ENCODE measurements at places on chromosomes 5 and 9.

DNA sequence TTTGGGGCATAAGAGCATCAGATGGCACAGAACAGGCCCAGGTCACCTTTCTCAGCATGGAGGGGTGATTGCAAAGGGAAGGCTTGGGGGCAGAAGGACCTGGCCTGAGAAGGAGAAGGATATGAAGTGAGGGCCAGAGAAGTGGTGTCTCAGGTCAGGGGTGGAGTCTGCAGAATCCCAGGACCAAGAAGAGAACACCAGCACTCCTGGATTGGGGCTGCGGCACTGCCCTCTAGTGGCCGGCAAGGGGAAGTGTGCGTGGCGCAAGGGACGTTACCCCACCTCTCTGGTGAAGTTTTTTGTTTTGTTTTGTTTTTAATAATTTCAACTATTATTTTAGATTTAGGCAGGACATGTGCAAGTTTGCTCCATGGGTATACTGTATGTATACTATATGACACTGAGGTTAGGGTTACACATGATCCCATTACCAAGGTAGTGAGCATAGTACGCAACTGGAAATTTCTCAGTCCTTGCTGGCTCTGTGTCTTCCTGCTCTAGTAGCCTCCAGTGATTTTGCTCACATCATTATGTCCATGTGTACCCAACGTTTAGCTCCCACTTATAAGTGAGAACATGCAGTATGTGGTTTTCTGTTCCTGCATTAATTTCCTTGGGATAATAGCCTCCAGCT is 1548.6 kb downstream of the EFNA5 start:
- DNase-seq = no peak

DNA sequence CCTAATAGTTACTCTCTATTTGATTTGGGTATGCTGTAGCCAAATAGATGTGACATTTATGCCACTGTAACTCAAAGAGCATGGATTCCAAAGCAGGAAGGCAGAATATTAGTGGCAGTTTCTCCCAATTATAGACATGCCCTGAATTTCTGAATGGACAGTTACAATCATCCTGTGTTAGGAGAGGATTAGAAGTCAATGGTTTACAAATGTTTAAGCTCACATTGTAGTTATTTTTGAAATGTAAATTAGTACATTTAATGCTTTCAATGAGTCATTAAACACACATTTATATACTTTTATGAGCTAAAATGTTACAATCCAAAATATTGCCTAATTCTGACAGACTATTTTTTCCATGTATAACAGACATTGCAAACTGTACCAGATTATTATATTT is 62.3 kb upstream of the CDH18 start:
- DNase-seq = no peak

DNA sequence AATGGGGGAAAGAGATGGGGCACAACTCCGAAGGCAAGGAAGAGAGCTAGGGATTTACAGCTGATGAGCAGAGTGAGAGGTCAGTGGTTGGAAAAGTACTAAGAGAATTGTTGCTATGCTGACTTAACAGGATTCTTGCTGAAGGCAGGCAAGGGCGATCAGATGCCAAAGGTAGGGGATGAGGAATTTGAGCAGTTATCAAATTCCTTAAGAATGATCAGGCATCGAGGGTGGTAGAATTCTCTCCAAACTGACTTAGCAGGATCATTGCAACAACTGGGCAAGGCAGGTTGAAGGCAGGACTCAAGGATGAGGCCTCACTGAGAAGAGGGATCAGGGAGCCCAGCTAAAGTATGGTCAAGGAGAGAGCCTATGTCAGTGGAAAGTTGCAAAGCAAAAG is 171.0 kb downstream of the HSD17B3 start:
- DNase-seq = no peak

- no peak for DNase-seq
These were observed 301.0 kb downstream of the GADD45G start for GRCh38 chr9:89905606-89906338.

DNA sequence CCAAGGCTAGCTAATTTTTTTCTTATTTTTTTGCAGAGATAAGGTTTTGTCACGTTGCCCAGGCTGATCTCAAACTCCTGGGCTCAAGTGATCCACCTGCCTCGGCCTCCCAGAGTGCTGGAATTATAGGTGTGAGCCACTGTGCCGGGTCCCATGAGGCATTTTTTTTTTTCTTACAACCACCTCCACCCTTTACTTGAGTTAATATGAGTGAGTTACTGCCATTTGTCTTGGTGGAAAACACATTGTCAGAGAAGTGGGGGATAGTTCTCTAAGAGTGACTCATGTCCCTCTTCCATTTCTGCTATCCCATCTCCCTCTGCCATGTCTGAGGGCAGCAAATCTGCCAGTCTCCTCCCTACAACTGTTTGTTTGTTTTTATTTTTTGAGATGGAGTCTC is 163.4 kb upstream of the CLINT1 start:
- no peak for DNase-seq

- DNase-seq = no peak
These were observed 1.2 kb downstream of the CDC14B start for GRCh38 chr9:96618209-96619123.

DNA sequence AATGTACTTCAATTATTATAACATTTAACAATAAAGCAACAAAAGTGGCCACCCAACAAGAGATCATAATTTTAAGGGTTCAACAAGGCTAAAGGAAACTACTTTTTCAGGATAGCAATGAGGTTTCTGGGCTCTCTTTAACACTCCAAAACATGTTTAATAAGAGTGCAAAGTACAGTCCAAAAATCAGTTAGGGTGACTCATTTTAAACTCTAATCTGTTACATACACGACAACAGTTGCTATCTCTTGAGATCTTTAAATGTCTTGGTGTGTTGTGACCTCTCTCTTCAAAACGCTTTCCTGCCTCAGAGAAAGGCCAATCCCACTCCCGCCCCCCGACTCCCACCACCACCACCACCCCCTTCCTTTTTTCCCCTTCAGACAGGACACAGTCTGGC is 11.5 kb downstream of the NFIB start:
- DNase-seq = no peak

GRCh38 chr5:8176101-8176693 is 307.2 kb downstream of the MTRR start:
- DNase-seq = no peak

DNA sequence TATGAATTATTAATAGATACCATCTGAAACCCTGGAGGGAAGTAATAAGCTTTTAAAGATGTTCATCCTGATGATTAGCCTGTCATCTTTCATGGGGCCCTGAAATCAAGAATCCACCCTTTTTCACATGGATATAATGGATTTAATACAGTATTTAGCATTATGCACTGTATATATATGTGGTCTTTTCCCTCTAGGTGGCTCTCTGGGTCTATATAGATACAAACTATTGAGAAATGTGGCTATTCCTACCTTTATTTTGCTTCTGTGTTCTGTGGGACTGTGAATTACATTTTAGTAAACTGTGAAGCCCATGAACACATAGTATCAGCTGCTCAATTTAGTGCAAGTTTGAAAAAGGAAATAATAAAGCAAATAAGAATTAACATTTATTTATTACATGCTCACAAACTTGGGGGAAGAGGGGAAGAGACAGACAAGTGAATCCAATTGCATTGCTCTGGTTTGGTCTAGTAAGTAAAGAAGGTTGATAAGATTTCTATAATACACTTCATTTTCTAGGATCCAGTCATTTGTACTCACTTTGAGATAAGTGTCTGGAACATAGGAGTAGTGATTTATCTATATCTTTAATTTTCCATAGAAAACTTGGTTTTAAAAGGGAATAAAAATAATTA is 112.2 kb downstream of the SCAMP1 start:
- no peak for DNase-seq

DNA sequence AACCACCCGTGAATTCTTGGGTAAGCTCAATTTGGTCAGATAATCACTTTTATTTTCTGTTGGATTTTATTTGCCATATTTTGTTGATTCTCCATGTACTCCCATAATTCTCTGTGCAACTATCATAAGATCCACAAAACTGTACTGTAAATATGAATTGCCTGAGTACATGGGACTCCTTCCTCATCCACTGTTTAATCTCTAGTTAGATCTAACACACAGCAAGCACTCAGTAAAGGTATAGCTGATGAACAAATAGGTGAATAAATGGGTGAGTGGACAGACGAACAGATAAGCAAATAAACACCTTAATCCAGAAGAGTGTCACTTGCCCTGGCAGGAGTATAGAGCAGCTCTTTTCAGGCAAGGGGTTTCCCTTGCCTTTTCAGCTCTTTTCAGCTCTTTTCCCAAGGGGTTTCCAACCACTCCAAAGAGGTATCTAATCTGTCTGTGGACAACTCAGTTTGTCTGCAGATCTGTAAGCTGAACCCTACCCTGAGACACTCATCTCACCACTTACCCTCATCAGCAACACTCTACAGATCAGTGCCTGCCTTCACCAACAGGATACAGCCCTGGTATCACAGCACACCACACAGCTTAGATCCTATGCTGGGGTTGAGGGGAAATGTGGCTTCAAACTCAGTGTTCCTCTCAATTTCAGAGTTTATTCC is 51.2 kb downstream of the SIL1 start:
- DNase-seq = no peak

- DNase-seq = no peak
These were observed 318.8 kb downstream of the ACTL7B start for GRCh38 chr9:108536836-108537601.

GRCh38 chr9:120916991-120917880 is 9.4 kb downstream of the TRAF1 start:
- no peak for DNase-seq

GRCh38 chr5:146516151-146516475 is at the start of gene GPR151:
Gene GPR151, minus strand, starts transcription at chr5:146516190. Its CDS starts 77 bp downstream, at chr5:146516113.
- no peak for DNase-seq

GRCh38 chr9:76023715-76024195 is 133.3 kb downstream of the PCSK5 start:
- no peak for DNase-seq

GRCh38 chr5:89277816-89278215 is 394.8 kb upstream of the MEF2C start:
- no peak for DNase-seq

- no peak for DNase-seq
These were observed 69.7 kb upstream of the ABL1 start for GRCh38 chr9:130765137-130766020.

DNA sequence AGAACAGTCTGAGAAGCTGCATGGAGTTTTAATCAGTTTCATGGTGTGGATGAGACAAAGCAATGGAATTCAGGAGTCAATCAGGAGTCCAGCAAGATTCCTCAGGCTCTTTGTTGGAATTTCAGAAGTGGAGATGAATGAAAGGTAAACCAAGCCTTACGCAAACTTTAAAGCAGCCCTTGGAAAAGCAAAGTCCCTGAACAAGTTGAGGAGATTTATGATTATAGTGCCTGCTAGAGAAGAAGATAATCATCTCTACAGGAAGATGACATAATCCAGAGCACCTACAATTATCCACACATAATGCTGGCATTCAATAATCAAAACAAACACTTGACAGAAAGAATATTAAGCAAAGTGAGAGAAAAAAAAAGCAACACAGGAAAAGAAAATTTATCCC is 1380.1 kb upstream of the NUDT12 start:
- DNase-seq = no peak

DNA sequence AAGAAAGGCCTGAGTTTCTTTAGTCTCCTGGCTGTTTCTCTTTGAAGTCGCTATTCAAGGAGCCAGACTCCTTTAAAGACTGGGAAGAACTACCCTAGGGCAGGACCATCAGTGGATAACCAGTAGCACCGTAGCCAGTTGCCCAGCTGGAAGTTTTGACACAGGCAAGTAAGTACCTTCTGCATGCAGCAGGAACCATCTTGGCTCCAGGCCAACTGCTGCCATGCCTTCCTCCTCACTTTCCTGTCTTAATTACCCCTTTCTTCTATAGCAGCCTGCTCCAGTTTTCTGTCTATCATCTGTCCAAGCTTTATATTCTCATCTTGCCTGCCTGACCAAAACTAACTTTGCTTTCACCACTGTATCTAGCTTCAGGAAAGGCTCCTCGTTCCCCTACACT is 149.7 kb upstream of the SV2C start:
- DNase-seq = no peak

DNA sequence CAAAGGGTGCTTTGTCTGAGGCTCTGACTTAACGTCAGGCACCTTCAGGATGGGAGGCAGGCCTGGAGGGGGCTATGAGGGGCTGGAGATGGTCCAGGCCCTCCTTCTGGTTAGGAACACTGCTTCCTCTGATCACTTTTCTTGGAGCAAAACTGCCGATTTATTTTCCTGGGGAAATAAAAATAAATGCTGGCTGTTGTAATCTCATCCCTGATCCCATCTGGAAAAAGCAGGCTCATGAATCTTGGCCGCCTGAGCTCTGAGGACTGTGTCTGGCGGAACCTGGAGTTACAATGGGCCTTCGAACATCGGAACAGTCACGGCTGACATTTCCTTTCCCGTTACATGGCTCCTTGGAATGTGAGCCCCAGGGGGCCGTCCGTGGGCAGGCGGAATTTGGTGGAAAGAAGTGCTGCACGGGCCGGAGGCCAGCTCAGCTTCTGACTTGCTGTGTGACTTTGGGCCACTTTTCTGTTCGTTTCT is 157.8 kb downstream of the RGS3 start:
- no peak for DNase-seq

GRCh38 chr9:93119953-93120845 is 13.9 kb downstream of the NINJ1 start:
- no peak for DNase-seq

- no peak for DNase-seq
These were observed 5.8 kb downstream of the PAEP start for GRCh38 chr9:135567311-135567710.

GRCh38 chr5:90307322-90307721 is 102.2 kb downstream of the CETN3 start:
- DNase-seq = no peak

DNA sequence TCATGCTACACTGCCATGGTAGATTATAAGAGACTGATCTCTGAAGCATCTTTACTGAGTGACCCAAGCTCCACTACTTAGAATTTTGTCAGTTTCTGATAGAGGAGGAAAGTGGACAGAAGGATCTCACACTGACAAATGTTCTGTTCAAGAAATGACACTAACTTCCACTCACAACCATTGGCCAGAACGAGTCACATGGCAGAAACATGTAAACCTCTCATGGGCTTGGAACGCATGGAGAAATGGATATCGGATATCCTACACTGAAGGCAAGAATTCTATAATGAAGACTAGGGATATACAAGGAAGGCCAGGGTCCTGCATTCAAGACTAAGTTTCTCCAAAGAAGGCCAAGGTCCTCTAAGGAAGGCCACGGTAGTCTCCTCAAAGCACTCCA is 31.1 kb downstream of the EGFLAM start:
- DNase-seq = no peak

GRCh38 chr9:4171261-4171900 is 128.5 kb downstream of the GLIS3 start:
- no peak for DNase-seq

DNA sequence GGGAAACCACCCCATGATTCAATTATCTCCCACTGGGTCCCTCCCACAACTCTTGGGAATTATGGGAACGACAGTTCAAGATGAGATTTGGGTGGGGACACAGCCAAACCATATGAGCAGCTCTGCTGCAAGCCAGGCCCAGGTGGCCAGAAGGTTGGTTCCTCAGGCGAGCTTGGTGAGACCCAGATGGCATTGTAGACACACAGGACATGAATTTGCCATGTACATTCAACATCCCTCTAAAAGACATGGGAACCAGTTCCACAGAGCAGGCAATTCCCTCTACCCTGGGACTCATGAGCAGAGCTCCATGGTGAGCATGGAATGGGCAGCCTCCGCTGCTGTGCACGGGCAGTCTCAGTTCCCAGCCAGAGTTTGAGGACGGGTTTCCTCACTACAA is 53.3 kb downstream of the NSUN2 start:
- no peak for DNase-seq

Data from NCI-H1930 (cell line).